ENCODE measurements at places on chromosomes 13 and 19.

DNA sequence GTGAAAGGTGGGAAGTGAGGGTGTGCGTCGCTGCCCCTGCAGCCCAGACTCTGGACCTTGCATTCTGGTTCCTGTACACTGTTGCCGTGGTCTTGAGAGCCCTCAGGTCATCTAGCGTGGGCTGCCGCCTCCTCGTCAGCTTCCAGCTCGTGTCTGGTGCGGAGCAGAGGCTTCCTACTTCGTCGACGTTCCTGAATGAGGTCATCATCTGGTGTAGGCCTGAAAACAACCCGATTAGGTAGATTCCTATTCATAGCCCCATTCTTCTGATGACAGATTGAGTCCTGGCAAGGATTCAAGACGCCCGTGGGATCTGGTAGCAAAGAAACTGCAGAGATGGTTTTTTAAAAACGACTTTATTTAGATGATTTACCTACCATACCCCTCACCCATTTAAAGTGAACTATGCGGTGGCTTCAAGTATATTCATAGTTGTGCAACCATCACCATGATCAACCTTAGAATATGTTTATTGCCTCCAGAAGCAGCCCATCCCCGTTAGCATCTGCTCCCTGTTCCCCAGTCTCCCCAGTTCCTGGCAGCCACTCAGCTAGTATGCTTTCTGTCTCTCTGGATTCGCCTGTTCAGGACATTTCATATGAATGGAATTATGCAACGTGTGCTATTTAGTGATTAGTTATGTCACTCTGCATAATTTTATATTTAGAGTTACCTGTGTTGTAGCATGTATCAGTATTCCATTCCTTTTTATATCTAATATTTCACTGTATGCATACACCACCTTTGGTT lies 13.8 kb downstream of the NAXD start:
- DNase-seq: no peak

- DNase-seq: no peak
Measured at GRCh38 chr13:45206340-45206739, 5.5 kb upstream of the KCTD4 start.

GRCh38 chr13:108742701-108743451 lies 113.5 kb downstream of the MYO16 start:
- no peak for DNase-seq

GRCh38 chr19:49863254-49863934 lies 4.0 kb downstream of the PNKP start:
- no peak for DNase-seq
